Natural killer cell treated with Interleukin-12 subunit alpha and Interleukin-12 subunit beta and Interleukin-15 and Interleukin-18, amount 100 ng/mL, for 72 hours (primary cell): ENCODE measurements at places on chromosomes 12 and 14. TPM values are rescaled to one million over a fixed set of nuclear protein-coding genes. Genes with fewer than 3 reads are reported as not detected.

Gene GMFB
- 43.9 TPM for total RNA-seq

Gene ZNF705A
- not detected for total RNA-seq

Gene SYT1
- not detected for total RNA-seq

DNA sequence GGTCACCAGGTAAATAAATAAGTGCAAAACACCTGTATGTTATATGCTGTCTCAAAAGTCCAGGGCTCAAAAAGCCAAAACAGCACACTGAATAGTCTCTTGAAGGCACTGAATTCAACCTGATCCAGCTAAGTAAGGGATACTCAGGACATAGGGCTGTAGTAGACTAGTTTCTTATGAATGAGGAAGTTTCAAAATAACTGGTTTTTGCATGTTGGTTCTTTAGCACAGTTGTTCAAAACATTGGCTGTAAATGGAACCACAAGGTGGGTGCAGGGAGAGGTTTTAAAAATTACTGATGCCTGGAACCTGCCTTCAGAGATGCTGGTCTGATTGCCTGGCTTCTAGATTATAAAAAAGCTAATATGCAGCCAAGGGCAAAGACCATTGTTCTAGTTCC is 34.1 kb downstream of the NDUFA12 start:
- H3K27ac ChIP-seq = peak overlapping the region; percentile 14
- H3K4me1 ChIP-seq = peaks cover 9% of the 10 kb centered on the region
- no peaks in the 10 kb centered on the region for H3K27me3 ChIP-seq
- H3K4me3 ChIP-seq = no peak overlapping the region
- no peak for DNase-seq

DNA sequence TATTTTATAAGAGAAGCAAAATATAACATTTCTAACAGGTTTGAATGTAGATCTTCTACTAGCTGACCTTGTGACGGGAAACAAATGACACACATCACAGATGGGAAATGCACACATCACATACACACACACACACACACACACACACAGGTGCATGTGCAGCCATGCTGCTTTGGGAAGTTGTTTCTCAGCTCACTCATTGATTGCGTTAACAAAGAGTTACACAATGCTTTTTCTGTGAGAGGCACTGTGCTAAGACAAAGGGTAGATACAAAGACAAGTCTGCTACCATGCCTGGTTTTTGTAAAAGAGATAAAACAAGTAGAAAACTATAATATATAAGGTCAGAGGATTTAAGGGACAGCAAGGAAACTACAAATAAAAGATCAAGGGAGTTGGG is 1.3 kb upstream of the NR1H4 start:
- H3K4me3 ChIP-seq = no peak overlapping the region
- no peaks in the 10 kb centered on the region for H3K36me3 ChIP-seq
- no peak for DNase-seq

GRCh38 chr12:71661977-71662530 is 1.6 kb downstream of the ZFC3H1 start:
- no peaks in the 10 kb centered on the region for H3K27me3 ChIP-seq
- peak overlapping the region; percentile 98 for H3K27ac ChIP-seq

- no peak overlapping the region for H3K27ac ChIP-seq
- no peak overlapping the region for H3K4me3 ChIP-seq
- peaks cover 12% of the 10 kb centered on the region for H3K4me1 ChIP-seq
Measured at GRCh38 chr12:112319395-112319794, 62.8 kb downstream of the HECTD4 start.

GRCh38 chr14:23465261-23465660 is 4.2 kb upstream of the NGDN start:
- peaks cover 4% of the 10 kb centered on the region for H3K27me3 ChIP-seq
- no peak overlapping the region for H3K27ac ChIP-seq
- H3K4me1 ChIP-seq = no peaks in the 10 kb centered on the region
- no peaks in the 10 kb centered on the region for H3K36me3 ChIP-seq
- no peak for DNase-seq

GRCh38 chr14:104972301-104973134 is 5.7 kb downstream of the AHNAK2 start:
- peak; percentile 54 for DNase-seq
- no peak overlapping the region for H3K4me3 ChIP-seq
- no peaks in the 10 kb centered on the region for H3K36me3 ChIP-seq
- H3K27ac ChIP-seq = no peak overlapping the region
- H3K27me3 ChIP-seq = peaks cover 8% of the 10 kb centered on the region

- no peaks in the 10 kb centered on the region for H3K4me1 ChIP-seq
- H3K27me3 ChIP-seq = peaks cover 39% of the 10 kb centered on the region
- H3K36me3 ChIP-seq = no peaks in the 10 kb centered on the region
- H3K4me3 ChIP-seq = no peak overlapping the region
Measured at GRCh38 chr12:2225696-2226095, 172.9 kb downstream of the CACNA1C start.

GRCh38 chr14:30673071-30673470 is 51.0 kb downstream of the SCFD1 start:
- H3K27me3 ChIP-seq = no peaks in the 10 kb centered on the region
- no peak overlapping the region for H3K27ac ChIP-seq
- DNase-seq = no peak
- peaks cover 6% of the 10 kb centered on the region for H3K36me3 ChIP-seq
- H3K4me1 ChIP-seq = peaks cover 6% of the 10 kb centered on the region
- no peak overlapping the region for H3K4me3 ChIP-seq

GRCh38 chr14:90290337-90291011 is 34.1 kb downstream of the PSMC1 start:
- H3K4me3 ChIP-seq = no peak overlapping the region
- DNase-seq = no peak
- H3K27ac ChIP-seq = no peak overlapping the region
- H3K27me3 ChIP-seq = no peaks in the 10 kb centered on the region
- H3K36me3 ChIP-seq = peaks cover 9% of the 10 kb centered on the region

DNA sequence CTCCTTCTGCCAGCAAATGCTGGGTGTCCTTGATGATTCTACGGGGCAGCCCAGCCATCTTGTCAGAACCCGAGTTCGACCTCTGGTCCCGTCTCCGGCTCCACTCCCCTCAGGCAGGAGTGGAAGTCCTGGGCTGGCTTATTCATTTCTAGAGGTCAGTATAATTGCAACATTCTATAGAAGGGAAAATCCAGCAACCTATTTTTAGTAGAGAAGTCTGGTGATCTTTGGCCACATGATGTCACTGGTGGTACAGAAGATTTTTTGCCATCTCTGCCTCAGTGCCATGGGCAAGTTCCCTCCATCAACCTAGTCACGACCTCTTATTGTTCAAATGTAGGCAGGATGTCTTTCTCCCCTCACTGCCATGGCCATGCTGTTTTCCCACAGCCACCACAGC is 22.4 kb downstream of the OR10G2 start:
- no peak for DNase-seq
- H3K4me1 ChIP-seq = no peaks in the 10 kb centered on the region
- H3K4me3 ChIP-seq = no peak overlapping the region
- H3K36me3 ChIP-seq = no peaks in the 10 kb centered on the region
- H3K27ac ChIP-seq = no peak overlapping the region
- peaks cover 36% of the 10 kb centered on the region for H3K27me3 ChIP-seq

GRCh38 chr14:92658684-92659083 is 89.7 kb downstream of the LGMN start:
- H3K36me3 ChIP-seq = peaks cover 42% of the 10 kb centered on the region
- no peak for DNase-seq
- H3K27me3 ChIP-seq = no peaks in the 10 kb centered on the region
- peaks cover 82% of the 10 kb centered on the region for H3K4me1 ChIP-seq
- H3K4me3 ChIP-seq = peak overlapping the region; percentile 58

DNA sequence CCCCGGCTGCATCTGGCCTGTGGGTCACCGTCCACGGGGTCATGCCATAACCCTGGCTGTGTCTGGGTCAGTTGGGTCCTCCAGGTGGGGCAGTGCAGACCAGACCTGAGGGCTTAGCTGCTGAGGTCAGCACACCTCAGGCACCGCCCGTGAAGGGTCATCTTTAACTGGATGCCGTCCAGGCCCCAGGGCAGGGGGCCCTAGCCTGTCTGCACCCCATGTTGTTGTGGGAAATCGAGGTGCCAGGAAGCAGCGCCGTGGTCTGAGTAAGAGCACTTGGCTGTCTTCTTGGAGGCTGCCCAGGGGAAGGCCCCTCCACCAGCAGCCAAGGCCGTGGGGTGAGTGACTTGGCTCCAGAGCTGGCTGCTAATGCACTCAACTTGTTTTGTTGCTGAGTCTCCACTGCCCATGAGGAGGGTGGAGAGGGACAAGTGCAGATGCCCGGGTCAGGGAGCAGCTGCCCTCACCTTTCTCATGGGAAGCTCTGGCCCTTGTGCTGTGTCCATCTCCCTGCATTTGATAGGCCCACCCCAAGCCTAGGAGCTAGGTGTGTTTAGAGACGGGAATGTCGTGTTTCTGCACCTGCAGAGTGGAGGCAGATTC is 317.2 kb downstream of the TMEM121 start:
- H3K27me3 ChIP-seq = no peaks in the 10 kb centered on the region
- H3K4me1 ChIP-seq = no peaks in the 10 kb centered on the region
- no peak overlapping the region for H3K4me3 ChIP-seq
- H3K36me3 ChIP-seq = no peaks in the 10 kb centered on the region
- no peak overlapping the region for H3K27ac ChIP-seq
